Tongue (tissue), 3 donors: ENCODE measurements at places on chromosomes 4 and X. TPM values are rescaled to one million over a fixed set of nuclear protein-coding genes. Genes with fewer than 3 reads are reported as not detected.

The ARR3 gene
- total RNA-seq, result not detected

The NAA11 gene
- not detected for total RNA-seq

The VCX gene
- not detected for total RNA-seq

The FGFBP2 gene
- total RNA-seq, result 1.9 TPM

The DRD5 gene
- total RNA-seq, result 1.1 TPM

The BANK1 gene
- total RNA-seq, result 1.1 TPM

The AFM gene
- not detected for total RNA-seq

The FAM47E gene
- 3.0 TPM for total RNA-seq

The BMPR1B gene
- total RNA-seq, result 42.5 TPM

The NHS gene
- 3.5 TPM for total RNA-seq

The ADAM29 gene
- total RNA-seq, result not detected

The RASGEF1B gene
- total RNA-seq, result 17.2 TPM

The FHDC1 gene
- 9.9 TPM for total RNA-seq
